ENCODE measurements at places on chromosomes 7 and 10. TPM values are rescaled to one million over a fixed set of nuclear protein-coding genes. Genes with fewer than 3 reads are reported as not detected.
A peak's percentile ranks its signal among the peaks of the same experiment; 100 is the strongest.

- H3K4me3 ChIP-seq: no peak overlapping the region
- H3K4me1 ChIP-seq: peaks cover 36% of the 10 kb centered on the region
- no peak overlapping the region for H3K27ac ChIP-seq
- H3K36me3 ChIP-seq: no peaks in the 10 kb centered on the region
Measured at GRCh38 chr7:32158751-32159745, 88.8 kb upstream of the PDE1C start.

GRCh38 chr10:133242611-133243356 is 5.1 kb downstream of the VENTX start:
- DNase-seq: no peak
- H3K27ac ChIP-seq: no peak overlapping the region
- no peaks in the 10 kb centered on the region for H3K36me3 ChIP-seq
- H3K4me3 ChIP-seq: no peak overlapping the region
- peaks cover 31% of the 10 kb centered on the region for H3K27me3 ChIP-seq

GRCh38 chr7:51279391-51280023 is 37.1 kb downstream of the COBL start:
- peaks cover 5% of the 10 kb centered on the region for H3K4me1 ChIP-seq
- no peaks in the 10 kb centered on the region for H3K27me3 ChIP-seq
- H3K36me3 ChIP-seq: no peaks in the 10 kb centered on the region
- no peak overlapping the region for H3K4me3 ChIP-seq
- no peak overlapping the region for H3K27ac ChIP-seq

- H3K27ac ChIP-seq: peak overlapping the region; percentile 71
- no peak for DNase-seq
- no peaks in the 10 kb centered on the region for H3K27me3 ChIP-seq
- H3K4me1 ChIP-seq: peaks cover 20% of the 10 kb centered on the region
Measured at GRCh38 chr10:5563991-5564536, 39.3 kb downstream of the CALML3 start.

- no peak overlapping the region for H3K4me3 ChIP-seq
- no peaks in the 10 kb centered on the region for H3K27me3 ChIP-seq
- no peak for DNase-seq
- H3K27ac ChIP-seq: peak overlapping the region; percentile 70
- peaks cover 22% of the 10 kb centered on the region for H3K4me1 ChIP-seq
- H3K36me3 ChIP-seq: no peaks in the 10 kb centered on the region
Measured at GRCh38 chr10:34319197-34319846, 495.8 kb downstream of the PARD3 start.

DNA sequence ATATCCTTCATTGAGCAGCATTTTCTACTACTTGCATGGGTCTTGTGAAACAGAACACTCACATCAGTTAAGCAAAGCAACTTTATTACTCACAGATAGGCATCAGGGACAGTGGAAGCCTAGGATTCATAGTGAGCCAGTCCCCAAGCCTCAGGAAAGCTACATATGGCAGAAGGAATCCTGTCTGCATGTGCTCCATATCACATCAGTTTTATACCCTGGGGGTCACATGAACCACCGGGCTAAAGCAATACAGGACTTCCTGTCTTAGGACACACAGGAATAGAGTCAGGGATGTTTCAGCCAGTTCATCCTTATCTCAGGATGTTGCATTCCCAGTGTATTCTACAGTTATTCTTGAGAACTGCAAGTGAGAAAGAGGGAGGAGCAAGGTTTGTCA is 15.1 kb downstream of the FEZF1 start:
- H3K27ac ChIP-seq: no peak overlapping the region
- H3K4me3 ChIP-seq: no peak overlapping the region
- no peak for DNase-seq
- no peaks in the 10 kb centered on the region for H3K27me3 ChIP-seq
- no peaks in the 10 kb centered on the region for H3K4me1 ChIP-seq

- H3K4me3 ChIP-seq: peak overlapping the region; percentile 82
- no peaks in the 10 kb centered on the region for H3K36me3 ChIP-seq
- H3K27ac ChIP-seq: peak overlapping the region; percentile 39
- no peaks in the 10 kb centered on the region for H3K4me1 ChIP-seq
- DNase-seq: no peak
Measured at GRCh38 chr7:18087026-18087686, 59.5 kb upstream of the PRPS1L1 start.

Gene AVPI1
- 10.8 TPM for total RNA-seq

GRCh38 chr7:155206318-155207020 is 91.2 kb upstream of the INSIG1 start:
- H3K4me1 ChIP-seq: peaks cover 3% of the 10 kb centered on the region
- no peaks in the 10 kb centered on the region for H3K36me3 ChIP-seq
- no peaks in the 10 kb centered on the region for H3K27me3 ChIP-seq
- peak overlapping the region; percentile 57 for H3K4me3 ChIP-seq
- H3K27ac ChIP-seq: peak overlapping the region; percentile 69

DNA sequence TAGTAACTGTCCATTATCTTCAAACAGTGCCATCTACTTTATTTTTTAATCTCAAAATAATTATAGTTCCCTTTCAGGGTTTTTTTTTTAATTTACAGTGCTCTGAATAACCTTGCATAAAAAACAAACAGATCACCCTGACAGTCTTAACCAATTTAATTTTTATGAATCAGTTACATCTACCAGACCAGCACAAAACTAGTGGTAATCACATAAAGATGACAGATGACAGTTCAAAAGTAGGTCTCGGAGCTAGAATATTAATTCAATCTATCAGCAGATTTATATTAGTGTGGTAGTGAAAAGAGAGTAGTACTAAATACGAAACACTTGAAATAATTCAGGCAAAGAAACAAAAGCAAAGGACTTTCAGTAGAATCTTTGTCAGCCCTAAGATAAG is 53.9 kb downstream of the COL28A1 start:
- H3K27ac ChIP-seq: no peak overlapping the region
- H3K4me1 ChIP-seq: no peaks in the 10 kb centered on the region
- no peaks in the 10 kb centered on the region for H3K36me3 ChIP-seq
- no peak overlapping the region for H3K4me3 ChIP-seq
- no peak for DNase-seq
- H3K27me3 ChIP-seq: no peaks in the 10 kb centered on the region
